ENCODE measurements at places on chromosomes 2 and 18.
A peak's percentile ranks its signal among the peaks of the same experiment; 100 is the strongest.

GRCh38 chr2:167756446-167756845 is 490.9 kb downstream of the STK39 start:
- peak; percentile 34 for DNase-seq

DNA sequence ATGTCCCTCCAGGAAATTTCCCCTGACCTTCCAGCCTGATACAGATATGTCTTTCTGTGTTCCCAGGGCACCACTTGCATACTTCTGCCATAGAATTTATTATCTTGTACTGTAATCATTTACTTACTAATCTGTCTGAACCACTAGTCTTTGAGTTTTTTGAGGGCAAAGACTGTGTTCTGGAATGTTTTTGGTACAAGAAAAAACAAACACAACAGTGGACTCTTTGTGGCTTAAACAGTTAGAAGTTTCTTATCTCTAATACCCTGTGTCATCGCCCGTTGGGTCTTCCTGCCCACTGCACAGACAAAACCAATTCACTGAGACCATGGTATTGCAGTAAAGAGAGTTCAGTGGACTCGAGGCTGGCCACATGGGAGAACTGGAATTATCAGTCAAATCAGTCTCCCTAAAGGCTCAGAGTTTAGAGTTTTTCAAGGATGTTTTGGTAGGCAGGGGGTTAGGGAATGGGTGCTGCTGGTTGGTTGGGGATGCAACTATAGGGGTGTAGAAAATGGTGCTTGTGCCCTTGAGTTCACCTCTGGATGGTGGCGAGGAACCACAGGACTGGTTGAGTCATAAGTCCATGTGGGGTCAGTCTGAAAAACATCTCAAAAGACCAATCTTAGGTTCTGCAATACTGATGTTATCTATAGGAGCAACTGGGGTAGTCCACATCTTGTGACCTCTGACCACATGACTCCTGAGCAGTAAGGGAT is 20.3 kb downstream of the RALB start:
- no peak for DNase-seq

DNA sequence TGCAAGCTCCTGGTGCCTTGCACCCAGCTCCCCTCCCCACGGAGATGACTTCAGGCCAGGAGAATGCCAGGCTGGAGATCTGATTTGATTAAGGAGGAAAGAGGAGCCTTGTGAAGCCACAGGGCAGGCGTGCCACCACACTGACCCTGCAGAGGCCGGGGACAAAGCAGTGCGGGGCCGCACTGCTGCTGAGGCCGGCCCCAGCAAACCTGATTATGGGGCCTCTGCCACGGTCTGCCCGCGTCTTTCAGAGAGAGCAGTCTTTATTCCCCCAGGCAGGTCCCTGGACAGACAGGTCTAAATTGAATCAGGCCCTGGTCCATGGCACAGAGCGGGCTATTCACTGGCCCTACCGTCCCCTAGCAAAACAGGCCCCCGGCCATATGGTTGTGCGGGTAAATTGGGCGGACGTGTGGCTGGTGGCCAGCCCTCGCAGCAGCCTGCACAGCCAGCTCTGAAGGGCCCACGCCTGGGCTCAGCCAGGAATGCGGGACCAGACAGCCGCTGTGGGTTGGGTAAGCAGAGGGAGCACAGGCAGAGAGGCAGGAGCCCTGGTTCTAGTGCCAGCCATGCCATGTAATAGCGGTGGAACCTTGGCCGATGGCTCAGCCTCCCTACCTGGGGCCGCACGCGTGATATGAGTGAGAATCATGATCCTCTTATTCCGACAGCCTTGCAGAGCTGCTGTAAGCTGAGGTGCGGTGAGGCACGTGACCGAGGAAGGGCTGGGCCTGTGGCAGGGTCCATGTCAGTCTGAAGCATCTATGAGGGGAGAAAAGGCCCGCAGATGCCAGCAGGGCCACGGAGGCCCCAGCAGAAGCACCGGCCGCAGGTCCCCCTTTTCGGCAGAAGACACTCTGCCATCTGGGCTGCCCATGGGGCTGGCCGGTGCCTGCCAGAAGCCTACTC is 97.3 kb upstream of the MYCN start:
- DNase-seq: no peak

GRCh38 chr18:46471809-46472498 is 185.1 kb downstream of the LOXHD1 start:
- DNase-seq: no peak

- peak; percentile 97 for DNase-seq
These were observed at the start of gene GFPT1 for GRCh38 chr2:69386789-69387734. Gene GFPT1, minus strand, starts transcription at chr2:69387227. Its CDS starts 156 bp downstream, at chr2:69387071.

DNA sequence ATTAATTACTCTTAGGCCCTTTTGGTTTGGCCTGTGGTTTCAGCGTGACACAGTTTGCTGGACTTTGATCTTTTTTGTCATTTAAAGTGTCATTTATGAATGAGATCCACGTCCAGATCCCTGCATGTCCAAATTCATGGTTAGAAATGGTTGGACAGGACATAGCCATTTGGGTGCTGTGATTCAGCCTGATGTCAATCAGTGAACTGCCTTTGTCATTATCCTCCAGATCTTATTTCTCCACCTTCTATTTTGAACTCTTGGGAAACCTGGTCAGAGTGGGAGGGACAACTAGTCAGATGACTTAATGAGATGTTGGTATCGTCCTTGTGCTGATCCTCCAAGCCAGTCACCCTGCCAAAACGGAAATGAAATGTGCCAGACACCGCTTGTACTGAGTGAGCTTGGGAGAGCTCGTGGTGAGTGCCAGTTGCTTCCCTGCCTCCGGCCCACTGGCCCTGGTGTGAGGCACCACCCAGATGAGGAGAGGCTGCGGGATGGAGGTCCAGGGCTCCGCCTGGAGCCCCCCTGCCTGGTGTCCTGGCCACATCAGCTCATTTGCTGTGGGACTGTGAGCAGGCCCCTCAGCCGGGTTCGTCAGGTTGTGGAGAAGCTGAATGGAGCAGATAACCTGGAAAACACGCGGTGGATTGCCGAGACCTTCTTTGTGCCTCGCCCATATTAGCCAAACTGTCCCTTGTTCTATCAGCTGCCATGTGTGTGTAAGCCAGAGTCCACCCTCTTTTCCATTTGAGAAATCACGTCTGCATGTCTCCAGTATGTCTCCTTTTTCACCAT is 70.1 kb downstream of the DGKD start:
- DNase-seq: no peak

DNA sequence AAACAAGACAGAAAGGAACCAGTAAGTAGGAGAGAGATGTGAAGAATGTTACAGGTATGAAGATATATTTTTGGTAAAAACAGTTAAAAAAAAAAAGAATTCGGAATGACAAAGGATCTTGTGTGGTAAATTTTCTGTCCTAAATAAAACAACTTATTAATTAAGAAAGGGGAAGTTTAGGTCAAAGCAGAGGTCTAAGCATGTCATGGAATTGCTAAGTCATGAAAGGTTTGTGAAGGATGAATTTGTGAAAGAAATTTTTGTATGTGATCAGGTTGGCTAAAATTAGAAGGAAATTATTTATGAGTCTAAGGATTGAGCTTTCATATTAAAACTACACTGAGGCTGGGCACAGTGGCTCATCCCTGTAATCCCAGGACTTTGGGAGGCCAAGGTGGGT is 11.1 kb upstream of the ALPG start:
- no peak for DNase-seq

DNA sequence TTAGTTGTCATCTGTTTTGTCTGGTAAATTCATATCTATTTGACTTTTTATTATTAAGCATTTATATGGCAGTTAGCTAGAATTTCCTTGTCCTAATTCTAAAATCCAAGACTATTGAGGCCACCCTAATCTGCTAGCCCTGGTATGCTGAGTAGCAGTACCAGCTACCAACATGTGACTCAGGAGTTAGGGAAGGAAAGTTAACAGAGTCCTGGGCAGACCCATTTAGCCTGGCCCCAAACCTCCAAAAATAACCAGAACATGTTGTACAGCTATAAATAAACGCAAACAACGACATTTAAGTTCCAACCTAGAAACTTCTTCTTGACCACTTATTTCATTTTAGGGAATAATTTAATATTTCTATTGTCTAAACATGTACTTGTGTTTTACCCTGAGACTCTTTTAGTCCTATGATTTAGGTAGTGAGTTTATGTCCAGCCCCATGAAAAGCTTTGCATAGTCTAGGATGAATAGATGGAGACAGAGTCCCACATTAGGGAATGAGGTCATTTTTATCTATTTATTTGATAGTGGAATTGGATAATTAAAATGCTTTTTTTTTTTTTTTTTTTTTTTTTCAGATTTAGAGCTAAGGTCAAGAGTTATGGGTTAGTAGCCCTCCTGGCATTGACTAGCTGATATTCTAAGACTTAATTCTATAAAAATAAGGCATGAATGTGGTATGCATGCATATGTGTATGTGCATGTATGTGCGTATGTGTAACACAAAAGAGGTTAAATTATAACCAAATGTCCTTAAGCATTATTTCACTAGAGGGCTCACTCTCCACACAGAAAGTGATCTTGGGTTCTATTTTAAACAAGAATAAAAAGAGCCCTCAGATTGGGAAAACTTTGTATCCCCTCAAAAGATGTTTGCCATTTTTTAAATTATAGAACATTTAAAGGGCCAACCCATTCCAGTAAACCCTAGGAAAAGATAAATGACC is 160.1 kb upstream of the MAPRE2 start:
- DNase-seq: peak; percentile 31

DNA sequence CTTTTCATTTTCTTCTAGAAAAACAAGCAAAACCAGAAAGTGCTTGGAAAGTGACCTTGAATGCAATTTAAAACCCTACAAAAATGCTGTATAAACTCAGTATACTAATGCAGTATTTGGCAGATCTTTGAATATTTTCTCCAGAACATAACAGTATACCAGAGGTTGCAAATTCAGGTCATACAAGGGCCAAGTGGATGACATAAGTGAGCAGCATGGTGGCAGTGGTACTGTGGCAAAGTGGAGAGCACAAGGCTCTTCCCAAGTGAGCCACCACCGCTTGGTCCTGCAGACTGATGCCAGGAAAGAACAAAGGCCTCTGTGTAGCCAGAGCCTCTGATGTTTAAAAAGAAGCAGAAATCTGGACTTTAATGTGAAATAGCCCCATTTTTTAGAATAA is 33.1 kb downstream of the METTL4 start:
- no peak for DNase-seq

GRCh38 chr2:128682729-128683284 is 364.1 kb upstream of the HS6ST1 start:
- DNase-seq: no peak

- DNase-seq: peak; percentile 59
These were observed 8.4 kb downstream of the GRP start for GRCh38 chr18:59228351-59228750.

GRCh38 chr2:148461876-148462275 is 182.7 kb upstream of the EPC2 start:
- no peak for DNase-seq

DNA sequence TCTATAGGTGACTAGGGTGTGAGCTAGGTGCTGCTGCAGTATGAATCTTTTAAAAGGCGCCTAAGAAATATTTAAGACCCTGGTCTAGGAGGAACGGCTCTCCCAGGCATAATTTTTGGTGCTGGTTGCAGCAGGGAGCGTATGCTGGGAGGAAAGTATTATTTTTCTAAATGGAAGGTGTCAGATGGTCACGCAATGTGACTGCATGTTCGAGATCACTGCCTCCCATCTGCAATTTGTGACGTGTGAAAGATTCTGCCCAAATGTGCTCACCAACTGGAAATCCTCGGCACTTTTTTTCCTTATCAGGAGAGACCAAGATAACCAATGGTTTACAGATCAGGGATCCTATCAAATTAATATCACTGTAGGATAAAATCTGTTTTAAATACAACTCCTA is 95.6 kb upstream of the KLHL14 start:
- no peak for DNase-seq

- no peak for DNase-seq
These were observed 74.5 kb downstream of the DTNB start for GRCh38 chr2:25598911-25599310.

DNA sequence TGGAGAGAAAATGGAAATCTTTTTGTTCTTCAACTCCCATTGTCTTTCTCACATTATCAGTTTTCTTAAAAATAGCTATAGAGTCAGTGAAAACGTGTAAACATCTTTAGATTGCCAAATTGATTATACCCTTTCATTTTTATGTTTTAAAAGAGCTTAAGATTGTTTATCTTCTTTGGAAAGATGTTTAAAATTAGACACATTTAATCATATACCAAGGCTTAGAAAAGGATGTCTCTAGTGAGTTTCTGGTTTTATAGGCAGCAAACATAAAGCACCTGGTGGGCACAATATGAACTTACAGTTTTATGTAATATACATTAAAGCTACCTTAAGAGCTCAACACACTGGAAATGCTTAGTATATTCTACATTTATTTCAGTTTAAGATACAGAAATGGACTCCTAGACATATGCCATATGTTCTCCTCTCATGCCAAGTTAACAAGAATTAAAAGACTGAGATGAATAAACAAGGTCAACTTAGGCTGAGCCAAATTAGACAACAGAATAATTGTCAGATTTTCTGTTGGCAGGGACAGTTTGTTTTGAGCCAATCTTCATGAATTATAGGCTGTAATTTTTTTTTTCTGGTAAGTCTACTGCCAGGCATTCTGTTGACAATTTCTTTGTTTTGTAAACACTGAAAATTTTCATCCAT is 112.7 kb downstream of the OTX1 start:
- no peak for DNase-seq

DNA sequence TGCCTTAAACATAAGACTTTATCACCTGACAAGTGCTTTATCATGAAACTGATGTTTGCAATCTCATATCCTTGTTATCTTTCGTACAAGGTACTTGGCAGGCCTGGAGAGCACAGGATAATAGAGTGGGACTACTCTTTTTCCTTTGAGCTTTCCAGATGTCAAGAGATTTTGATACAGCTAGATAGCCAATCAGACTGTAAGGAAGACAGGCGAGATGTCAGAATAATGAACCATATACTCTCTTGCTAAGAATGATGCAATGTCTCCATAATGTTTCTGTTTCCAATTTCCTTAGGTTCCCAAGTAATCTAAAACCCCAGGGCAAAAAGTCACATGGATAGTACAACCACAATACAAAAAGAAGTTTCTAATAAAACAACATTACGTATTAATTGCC is 313.1 kb downstream of the PDE11A start:
- DNase-seq: peak; percentile 53

DNA sequence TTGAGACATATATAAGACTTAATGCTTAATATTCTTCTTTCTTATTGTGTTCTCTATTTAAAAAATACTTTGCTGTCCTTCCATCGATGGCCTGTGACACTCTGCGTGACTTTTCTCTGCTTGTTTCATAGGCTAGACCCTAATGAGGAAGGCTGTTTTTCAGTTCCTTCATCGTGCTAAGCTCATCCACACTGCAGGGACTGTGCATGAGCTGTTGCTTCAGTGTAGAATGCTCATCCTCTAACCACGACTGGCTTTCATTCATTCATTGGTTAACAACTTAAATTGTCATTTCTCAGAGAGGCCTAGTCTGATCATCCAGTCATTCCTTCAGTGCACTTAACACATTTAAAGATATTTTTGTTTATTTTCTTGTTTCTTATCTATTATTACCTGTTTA is 134.4 kb downstream of the CCDC85A start:
- DNase-seq: no peak

GRCh38 chr2:222713002-222713401 is 41.5 kb downstream of the MOGAT1 start:
- DNase-seq: peak; percentile 62

DNA sequence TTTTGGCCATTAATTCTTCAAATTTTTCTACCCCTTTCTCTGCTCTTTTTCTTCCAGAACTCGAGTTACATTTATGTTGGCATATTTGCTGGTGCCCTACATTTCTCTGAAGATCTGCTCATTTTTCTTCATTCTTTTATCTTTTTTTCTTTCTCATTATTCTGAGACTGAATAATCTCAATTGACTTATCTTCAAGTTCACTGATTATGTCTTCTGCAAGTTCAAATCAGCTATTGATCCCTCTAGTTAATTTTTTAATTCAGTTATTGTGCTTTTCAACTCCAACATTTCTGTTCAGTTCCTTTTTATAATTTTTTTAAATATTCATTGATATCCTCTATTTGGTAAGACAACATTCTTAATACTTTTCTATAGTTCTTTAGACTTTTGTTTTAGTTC is 3.2 kb downstream of the CFAP210 start:
- no peak for DNase-seq

All from fibroblast of skin of scalp (primary cell).